Stimulated activated CD8-positive, alpha-beta memory T cell treated with anti-CD3 and anti-CD28 coated beads, Interleukin-4, amount 100 ng/mL, for 4 hours (primary cell): ENCODE measurements at places on chromosomes 1 and 21.

- no peak for DNase-seq
Observed at GRCh38 chr21:38496224-38496623, 2.1 kb downstream of the ERG start.

DNA sequence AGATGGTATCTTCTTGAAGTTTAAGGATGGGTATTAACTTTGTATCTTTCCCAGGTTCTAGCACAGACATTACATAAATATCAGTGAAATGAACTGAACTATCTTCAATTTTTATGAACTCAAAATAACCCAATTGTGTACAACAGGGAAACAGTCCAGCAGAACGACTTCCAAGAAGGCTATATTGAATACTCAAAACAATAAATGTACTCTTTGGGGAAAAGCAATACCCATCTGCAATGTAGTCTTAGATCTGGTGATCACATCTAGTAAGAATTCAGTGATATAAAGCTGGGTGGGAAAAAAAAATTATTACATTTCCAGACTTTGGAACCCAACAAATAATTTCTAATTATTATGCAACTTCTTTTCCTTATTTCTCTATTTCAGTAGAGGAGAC, 33.1 kb upstream of the GORAB start:
- DNase-seq = no peak

- DNase-seq = no peak
Observed at GRCh38 chr1:203340112-203340790, 10.7 kb downstream of the FMOD start.

DNA sequence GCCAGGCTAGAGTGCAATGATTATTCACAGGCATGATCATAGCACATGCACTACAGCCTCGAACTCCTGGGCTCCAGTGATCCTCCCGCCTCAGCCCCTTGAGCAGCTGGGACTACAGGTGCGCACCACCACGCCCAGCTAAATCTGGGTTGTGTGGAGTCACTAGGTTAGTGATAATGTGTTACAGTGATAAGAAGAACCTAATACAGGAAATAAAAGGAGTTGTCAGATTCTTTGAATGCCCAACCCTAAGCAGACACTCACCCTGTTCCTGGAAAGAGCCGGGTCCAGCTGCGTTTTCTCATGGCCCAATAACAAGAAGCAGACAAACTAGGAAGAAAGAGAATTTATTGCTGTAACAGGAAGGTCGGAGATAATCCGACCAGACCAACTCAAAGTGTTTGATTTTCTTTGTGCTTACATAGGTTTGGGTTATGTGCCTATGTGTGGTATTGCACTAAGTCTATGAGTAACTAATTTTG, 8.8 kb downstream of the IFNGR2 start:
- no peak for DNase-seq

GRCh38 chr1:162366671-162367070, 10.0 kb downstream of the SPATA46 start:
- no peak for DNase-seq

GRCh38 chr21:45590726-45591618, 48.7 kb upstream of the SLC19A1 start:
- peak; percentile 41 for DNase-seq

DNA sequence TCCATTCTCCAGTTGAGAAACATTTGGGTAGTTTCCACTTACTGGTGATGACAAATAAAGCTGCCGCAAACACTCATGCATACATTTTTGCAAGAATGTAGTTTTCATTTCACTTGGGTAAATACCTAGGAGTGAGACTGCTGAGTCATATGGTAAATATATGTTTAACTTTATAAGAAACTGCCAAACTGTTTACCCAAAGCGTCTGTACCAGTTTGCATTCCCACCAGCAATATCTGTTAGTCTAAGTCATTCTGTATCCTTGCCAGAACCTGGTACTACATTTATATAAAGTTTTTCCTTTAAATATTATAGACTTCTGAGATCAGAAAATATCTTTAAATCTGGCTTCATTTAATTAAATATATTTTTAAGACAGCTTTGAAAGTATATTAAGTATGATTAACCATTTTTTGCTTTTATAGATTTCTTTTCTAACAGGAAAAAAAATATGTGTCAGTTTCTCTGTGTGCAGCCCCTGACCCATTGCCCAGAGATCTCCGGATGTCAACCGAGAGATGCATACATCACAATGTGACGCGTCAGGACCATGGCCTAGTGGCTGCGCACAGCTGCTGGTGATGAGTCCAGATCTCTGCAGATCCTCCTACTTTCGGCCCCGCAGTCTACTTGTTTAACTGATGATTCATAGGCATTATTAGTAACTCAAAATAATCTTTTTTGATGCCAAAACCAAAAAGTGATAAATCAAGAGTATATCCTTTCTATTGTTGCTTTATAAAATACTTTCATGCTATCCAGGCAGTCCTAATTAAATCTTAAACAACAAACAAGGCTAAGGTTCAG, 227.1 kb upstream of the MAP1LC3C start:
- DNase-seq = no peak

GRCh38 chr1:175893192-175893591, 149.8 kb upstream of the TNR start:
- DNase-seq = no peak

- peak; percentile 21 for DNase-seq
Observed at GRCh38 chr1:226064816-226065248, 2.3 kb downstream of the H3-3A start.

- no peak for DNase-seq
Observed at GRCh38 chr1:184752656-184753055, 2.0 kb downstream of the EDEM3 start.

DNA sequence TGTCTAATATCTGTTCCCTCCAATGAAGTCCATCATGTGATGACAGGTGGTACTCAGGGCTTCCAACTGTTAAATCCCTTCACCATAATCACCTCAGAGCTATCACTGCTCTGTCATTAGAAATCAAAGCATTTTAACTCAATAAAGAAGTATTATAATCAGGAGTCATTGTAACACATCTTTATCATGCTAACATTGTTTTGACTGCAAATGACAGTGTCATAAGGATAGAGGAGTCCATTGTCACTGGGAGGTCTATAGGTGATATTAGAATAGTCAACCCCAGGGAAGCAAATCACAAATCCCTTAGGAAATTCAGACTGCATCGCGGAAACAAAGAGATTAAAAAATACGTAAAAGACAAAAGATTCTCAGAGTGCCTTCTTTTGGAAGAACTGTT, 30.8 kb downstream of the LRRC53 start:
- no peak for DNase-seq

GRCh38 chr21:29697555-29698193, 242.1 kb downstream of the GRIK1 start:
- no peak for DNase-seq

- DNase-seq = no peak
Observed at GRCh38 chr1:53359225-53359933, 31.5 kb upstream of the LRP8 start.

GRCh38 chr1:167428395-167428794, 89.9 kb downstream of the CD247 start:
- no peak for DNase-seq

- DNase-seq = no peak
Observed at GRCh38 chr1:206856674-206857464, 8.6 kb upstream of the IL20 start.

DNA sequence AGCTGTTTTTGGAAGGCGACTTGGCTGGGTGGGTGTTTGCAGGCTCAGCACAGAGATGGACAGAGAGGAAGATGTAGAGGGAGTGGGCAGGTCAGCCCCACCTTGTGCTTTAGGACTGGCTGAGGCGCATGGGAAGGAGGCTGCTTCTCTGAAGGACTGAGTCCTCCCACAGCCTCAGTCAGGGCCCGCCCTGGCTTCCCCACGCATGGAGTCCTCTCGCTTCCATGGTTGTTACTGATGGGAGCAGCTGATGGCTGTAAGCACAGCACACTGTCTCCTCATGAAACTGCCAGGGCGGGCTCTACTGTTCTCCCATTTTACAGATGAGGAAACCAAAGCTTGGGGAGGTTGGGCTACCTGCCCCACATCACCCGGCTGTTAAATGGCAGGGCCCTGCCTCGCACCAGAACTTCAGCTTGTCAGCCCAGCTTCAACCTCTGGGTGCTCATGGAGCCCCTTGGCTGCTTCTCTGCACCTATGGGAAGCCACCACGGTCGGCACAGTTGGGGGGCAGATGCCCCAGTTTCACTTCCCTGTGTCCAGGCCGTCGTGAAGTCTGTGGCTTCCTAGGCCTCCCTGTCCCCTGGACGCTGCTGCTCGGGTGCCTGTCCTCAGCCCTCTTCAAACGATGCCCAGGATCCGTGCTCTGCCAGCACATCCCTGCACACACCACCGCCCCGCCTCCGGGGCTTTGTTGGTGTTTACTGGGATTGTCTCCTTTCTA, 2.4 kb downstream of the TMEM201 start:
- no peak for DNase-seq

GRCh38 chr1:110012100-110012780, 22.2 kb upstream of the STRIP1 start:
- no peak for DNase-seq

GRCh38 chr1:244214009-244214967, 163.2 kb downstream of the ZBTB18 start:
- DNase-seq = no peak

DNA sequence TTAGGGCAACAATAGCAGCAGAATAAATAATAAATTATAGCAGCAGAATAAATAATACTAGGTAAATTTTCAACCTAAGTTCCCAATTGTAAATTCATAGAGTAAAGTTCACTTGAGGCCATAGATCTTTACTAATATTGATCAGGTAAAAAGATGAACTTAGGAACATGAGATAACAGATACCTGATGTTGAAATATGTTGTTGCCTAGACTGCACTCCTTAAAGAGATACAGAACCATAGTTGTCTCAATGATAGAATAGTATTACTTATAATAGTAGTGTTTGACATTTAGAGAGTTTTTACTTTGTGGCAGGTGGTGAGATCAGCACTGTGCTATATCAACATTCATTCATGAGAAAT, 378 bp upstream of the F13B start:
- no peak for DNase-seq
